Osteoblast (primary cell): ENCODE measurements at places on chromosomes 1 and 21.

DNA sequence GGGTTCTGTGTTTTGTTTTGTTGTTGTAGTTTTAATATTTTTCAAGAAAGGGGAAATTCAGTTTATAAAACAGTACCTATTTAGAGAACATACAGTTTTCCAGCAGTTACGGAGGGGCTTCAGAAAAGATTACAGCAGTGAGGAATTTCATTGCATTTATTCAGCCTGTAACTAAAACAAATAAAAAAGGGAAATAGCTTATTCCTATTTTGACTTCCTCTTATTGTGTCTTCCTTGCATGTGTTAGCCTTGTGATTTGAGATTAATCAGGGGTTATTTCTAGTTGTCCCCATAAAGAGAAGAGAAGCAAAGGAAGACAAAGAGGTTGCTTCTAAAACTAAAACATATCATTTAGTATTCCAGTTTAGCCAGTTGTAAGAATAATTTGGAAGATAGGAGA lies 35.0 kb downstream of the CTTNBP2NL start:
- DNase-seq, result no peak

DNA sequence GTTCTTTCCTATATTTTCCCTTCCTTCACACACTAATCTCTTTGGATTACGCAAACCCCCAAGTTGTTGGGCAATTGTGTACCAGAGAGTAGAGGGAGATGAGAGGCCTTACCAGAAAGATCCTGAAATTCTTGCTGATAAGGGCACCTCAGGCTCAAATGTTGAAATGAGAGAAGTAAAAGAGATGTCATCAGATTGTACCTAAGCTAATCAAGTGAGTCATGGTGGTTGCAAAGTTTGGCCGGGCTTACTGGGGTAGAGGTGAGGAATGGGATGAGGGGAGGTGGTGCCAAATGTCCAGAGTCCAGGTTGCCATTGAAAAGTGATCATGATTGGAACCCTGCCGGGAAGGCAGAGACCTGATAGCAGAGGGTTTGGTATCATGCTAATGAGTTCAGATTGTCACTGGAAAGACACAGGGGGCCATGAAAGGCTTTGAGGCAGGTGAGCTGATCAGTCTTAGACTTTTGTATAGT lies 43.1 kb downstream of the OPTC start:
- DNase-seq, result no peak

- DNase-seq, result no peak
Observed at GRCh38 chr1:14878124-14878523, 275.4 kb upstream of the TMEM51 start.

DNA sequence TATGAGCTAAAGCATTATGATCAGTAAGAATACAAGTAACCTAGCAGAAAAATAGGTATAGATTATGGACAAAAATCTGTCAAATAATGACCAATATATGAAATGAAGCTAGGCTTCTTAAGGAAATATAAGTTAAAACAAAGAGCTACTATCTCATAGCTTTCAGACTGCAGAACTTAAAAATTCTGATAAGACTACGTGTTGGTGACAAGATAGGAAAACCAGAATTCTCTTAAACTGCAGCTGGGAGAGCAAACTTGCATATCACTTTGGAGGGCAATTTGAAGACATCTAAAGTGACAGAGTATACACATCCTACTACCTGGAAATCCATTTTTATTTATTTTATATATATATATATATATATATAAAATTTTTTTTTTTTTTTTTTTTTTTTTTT lies 65.5 kb downstream of the LTN1 start:
- DNase-seq, result no peak

DNA sequence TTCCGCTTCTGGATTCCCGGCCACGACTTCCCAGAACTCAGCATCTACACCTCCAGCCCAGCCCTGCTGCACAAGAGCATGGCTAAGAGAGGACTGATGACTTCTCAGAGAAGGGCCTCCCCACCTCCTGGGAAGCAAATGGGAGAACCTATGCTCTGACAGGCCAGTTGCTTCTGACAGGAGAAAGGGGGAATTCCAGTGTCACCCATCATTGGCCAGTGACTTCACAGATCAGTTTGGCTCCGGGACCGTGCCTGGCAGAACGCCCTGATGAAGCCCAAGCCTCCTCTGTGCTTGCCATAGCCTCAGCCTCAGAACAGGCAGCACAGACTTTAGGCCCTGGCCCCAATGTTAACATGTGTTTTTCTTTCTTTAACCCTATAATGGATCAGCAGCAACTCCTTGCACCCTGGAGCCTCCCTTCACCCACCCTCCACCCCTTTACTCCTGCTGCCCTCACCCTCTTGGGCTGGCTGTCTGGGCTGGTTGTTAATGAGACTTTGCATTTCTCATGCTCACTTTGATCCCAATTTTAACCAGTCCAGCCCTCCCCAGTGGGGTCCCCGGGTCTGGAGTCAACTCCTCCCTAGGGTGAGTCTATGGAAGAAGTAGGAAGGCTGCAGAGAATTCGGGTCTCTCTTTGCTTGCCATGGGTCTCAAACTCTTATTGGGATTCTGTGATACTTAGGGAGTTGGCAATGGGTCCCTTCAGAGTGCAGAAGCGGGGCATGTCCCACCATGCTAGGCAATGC lies 42.7 kb upstream of the SLC30A1 start:
- no peak for DNase-seq

DNA sequence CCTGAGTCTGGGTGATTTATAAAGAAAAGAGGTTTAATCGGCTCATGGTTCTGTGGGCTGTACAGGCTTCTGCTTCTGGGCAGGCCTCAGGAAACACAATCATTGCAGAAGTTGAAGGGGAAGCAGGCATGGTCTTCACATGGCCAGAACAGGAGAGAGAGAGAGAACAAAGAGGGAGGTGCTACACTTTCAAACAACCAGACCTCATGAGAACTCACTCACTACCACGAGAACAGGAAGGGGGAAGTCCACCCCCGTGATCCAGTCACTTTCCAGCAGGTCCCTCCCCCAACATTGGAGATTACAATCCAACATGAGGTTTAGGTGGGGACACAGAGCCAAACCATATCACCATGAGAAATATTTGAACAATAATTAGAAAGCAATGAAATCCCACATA lies 222.9 kb downstream of the FAM72C start:
- DNase-seq, result no peak

- no peak for DNase-seq
Observed at GRCh38 chr1:237041461-237041794, 556 bp upstream of the RYR2 start.

GRCh38 chr1:244865028-244865371 lies 657 bp upstream of the HNRNPU start:
- DNase-seq, result peak; percentile 73

DNA sequence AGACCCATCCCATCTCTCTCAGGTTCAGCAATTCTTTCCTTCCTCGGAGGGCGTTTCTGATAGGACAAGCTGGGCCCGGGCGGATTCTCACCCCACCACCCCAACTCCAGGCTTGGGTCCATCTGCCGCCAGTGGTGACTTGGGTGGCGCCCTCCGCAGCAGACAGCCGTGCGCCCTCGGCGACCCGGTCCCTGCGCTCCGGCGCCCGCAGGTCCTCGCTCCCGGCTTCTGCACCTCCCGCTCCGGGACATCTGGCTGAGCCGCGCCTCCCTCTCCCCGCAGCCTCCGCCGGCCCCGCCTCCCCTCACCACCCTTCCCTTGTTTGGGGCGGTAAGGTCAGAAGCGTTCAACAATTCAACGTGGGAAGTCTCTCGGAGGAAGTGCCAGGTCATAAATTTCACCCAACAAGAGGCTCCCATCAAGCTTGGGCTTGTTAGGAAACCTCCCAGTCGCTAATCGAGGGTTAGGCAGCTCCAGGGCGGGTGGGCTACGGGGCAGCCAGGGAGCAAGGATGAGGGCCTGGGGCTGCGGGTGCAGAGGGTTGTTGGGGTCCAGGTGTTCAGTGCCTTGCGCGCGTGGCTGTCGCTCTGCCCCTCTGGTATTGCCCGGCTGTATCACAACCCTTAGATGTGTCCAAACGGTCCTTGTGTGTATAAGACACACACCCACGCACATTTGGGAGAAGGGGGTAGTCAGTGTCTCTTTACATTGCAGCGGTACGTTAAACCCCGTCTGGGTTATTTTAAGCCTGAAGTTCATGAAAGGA lies 39.8 kb downstream of the OLIG1 start:
- DNase-seq, result peak; percentile 62

- no peak for DNase-seq
Observed at GRCh38 chr1:89286549-89287180, 14.0 kb upstream of the GBP5 start.

GRCh38 chr1:152806576-152806975 lies at the start of gene LCE1C:
Gene LCE1C (minus strand): TSS chr1:152806651. CDS start chr1:152805478, 1,173 bp downstream.
- DNase-seq, result no peak

DNA sequence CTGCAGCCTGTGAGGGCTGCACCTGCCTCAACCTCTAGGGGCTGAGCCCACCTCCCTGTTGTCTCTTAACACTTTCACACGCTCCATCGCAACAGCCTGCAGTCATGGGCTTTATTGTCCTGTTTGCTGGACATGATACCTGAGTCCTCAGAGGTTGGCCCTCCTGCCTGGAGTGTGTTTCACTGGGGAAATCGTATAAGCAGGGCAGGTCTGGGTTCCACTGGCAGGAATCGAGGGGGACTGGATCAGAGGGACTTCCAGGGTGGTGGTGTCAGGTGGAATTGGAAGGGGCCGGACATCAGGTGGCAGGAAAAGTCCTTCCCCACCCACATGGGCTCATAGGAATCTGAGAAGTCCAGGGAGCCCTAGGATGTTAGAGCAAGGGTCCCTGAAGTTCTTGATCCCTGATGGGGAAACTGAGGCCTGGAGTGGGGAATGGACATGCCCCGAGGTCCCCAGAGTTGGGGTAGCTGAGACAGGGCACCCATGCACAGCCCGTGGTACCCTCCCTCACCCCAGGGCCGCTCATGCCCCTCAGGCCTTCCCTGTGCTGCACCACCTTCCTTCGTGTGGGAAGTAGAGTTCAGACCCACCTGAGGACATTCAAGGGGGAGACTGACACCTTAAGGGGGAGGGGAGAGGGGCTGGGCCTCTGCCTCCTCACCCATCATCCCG lies 66.6 kb downstream of the PIK3CD start:
- peak; percentile 86 for DNase-seq

DNA sequence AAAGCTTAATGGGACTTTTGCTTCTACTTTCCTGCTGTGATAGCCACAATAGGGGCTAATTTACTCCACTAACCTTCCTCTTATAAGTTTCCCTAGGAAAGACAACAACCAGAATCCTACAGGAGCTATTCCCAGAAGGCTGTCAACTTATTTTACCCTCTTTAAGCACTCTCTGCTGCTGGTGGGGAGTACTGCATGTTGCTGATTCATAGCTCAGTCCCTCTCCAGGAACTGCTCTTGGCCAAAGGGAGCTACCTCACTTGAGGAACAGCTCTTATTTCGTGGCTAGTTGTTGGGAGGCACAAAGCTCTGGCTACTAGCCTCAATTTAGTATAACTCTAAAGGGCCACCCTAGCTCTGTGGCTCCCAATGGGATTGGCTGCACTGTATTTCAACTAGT lies 37.2 kb downstream of the ADSS2 start:
- DNase-seq, result peak; percentile 90

GRCh38 chr1:42141978-42142377 lies 11.2 kb upstream of the GUCA2B start:
- peak; percentile 27 for DNase-seq

- no peak for DNase-seq
Observed at GRCh38 chr1:171610385-171610784, 11.7 kb upstream of the MYOCOS start.

- DNase-seq, result peak; percentile 85
Observed at GRCh38 chr1:151472856-151473731, 13.8 kb upstream of the POGZ start.

DNA sequence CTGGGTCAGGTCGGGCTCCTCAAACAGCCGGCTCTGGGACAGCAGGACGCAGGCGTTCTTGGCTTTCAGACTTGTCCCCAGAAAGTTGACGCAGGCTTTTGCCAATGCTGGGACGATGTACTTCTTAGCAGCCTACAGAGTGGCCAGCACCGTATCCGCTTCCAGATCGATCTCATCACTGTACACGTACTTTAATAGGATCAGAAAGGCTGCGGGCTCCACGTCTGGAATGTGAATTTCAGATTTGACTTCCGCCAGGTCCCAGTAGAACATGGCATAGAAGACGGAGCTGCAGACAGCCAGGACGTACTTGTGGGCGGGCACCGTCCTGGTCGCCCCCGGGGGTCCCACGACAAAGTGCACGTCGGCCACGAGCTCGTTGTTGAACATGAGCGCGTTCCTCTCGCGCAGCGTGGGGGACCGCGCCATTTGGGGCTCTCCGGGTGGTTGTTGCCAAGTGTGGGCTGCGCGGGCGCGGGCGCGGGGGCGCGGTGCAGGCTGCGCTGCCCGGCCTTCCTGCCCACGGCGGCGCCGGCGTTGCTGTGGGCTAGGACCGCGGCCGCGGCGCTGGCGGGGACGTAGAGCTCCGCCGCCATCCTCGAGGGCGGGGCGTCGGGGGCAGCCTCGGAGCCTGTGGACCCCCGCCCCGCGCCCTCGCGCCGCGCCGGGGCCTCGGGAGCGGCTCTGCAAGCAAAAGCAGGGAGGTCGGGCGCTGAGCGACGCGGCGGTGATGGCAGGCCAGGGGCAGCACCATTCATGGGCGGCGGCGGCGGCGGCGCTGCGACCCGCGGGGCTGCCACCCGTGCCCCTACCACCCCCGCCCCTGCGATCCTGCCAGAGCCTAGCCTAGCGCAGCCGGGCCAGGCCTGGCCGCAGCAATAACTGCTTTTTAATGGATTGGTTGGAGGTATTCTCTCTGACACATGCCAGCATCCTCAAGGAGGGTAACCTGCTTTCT lies 10.6 kb downstream of the CNR2 start:
- no peak for DNase-seq

- DNase-seq, result no peak
Observed at GRCh38 chr1:29655145-29655544, 418.8 kb downstream of the PTPRU start.

- no peak for DNase-seq
Observed at GRCh38 chr1:164608651-164609057, 49.7 kb downstream of the PBX1 start.

DNA sequence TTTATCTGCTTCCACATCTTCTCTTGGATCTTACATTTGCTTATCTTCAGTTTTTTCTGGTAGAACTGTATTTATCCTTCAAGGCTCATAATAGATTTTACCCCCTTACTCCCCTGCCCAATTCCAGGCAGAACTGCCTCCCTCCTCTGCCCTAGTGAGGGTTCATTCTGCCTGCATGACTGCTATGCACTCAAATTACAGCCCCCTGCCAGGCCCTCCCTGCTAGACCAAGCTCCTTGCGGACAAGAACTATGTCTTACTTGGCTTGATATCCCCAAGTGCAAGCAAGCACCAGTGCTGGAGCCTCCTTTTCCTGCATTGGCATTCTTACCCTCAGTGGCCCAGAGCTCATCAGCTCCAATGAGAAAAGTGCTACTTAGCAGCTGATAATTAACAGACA lies 18.1 kb downstream of the MAPKAPK2 start:
- DNase-seq, result no peak
